Heart right ventricle (tissue), 16 donors: ENCODE measurements at places on chromosomes 16 and 17. TPM values are rescaled to one million over a fixed set of nuclear protein-coding genes. Genes with fewer than 3 reads are reported as not detected.

GRCh38 chr16:4534151-4534790 lies 4.3 kb downstream of the CDIP1 start:
- peaks cover 14% of the 10 kb centered on the region for H3K4me1 ChIP-seq
- peak overlapping the region; percentile 56 for H3K27ac ChIP-seq
- H3K27me3 ChIP-seq = no peaks in the 10 kb centered on the region
- peak; percentile 32 for DNase-seq

ADAD2 gene
- 1.6 TPM for total RNA-seq

DNA sequence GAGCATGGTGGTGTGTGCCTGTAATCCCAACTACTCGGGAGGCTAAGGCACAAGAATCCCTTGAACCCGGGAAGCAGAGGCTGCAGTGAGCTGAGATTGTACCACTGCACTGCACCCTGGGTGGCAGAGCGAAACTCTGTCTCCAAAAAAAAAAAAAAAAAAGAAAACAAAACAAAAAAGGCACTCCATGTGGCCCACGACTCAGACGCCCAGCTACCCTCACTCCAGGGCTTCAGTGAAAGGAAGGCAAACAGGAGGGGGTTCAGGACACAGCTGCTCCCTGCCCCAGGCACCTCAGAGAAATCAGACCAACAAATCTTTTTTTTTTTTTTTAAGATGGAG lies 91.7 kb downstream of the LITAF start:
- H3K4me3 ChIP-seq = no peak overlapping the region
- no peaks in the 10 kb centered on the region for H3K36me3 ChIP-seq
- H3K27ac ChIP-seq = peak overlapping the region; percentile 73
- DNase-seq = no peak

GRCh38 chr17:22692066-22692805 lies 999.9 kb downstream of the KCNJ18 start:
- H3K27ac ChIP-seq = no peak overlapping the region
- no peaks in the 10 kb centered on the region for H3K4me1 ChIP-seq

MYH13 gene
- not detected for total RNA-seq

DNA sequence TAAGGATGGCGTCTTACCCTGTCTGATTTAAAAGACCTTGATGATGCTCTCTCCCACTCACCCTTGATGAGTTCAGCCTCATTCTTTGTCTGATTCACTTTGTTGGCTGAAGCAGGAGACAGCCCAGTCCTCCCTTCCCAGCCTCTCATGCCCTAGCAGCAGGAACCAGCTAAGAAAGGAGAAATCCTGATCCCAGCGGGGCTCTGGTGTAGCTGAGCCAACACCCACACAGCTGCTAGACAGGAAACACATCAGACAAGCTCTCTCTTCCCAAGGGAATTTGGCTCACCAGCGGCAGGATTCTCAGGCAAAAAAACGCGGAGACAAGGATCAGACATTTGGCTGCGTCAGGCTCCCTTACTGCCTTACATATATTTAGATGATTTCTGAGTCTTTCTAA lies 211.5 kb downstream of the CDH11 start:
- no peaks in the 10 kb centered on the region for H3K27me3 ChIP-seq
- no peak overlapping the region for H3K4me3 ChIP-seq
- H3K27ac ChIP-seq = peak overlapping the region; percentile 81
- no peaks in the 10 kb centered on the region for H3K36me3 ChIP-seq
- H3K4me1 ChIP-seq = no peaks in the 10 kb centered on the region

ARL5C gene
- total RNA-seq = not detected

GRCh38 chr17:49114703-49115102 lies 17.9 kb upstream of the B4GALNT2 start:
- no peaks in the 10 kb centered on the region for H3K4me1 ChIP-seq
- no peak overlapping the region for H3K4me3 ChIP-seq
- H3K27me3 ChIP-seq = peaks cover 31% of the 10 kb centered on the region
- no peak overlapping the region for H3K27ac ChIP-seq
- no peaks in the 10 kb centered on the region for H3K36me3 ChIP-seq

- H3K4me1 ChIP-seq = peaks cover 51% of the 10 kb centered on the region
- H3K27ac ChIP-seq = peak overlapping the region; percentile 68
- H3K36me3 ChIP-seq = peaks cover 19% of the 10 kb centered on the region
- H3K4me3 ChIP-seq = no peak overlapping the region
- no peaks in the 10 kb centered on the region for H3K27me3 ChIP-seq
Measured at GRCh38 chr16:87369796-87370719, 13.5 kb downstream of the FBXO31 start.

GRCh38 chr16:71927383-71927782 lies 32.1 kb downstream of the IST1 start:
- H3K27me3 ChIP-seq = no peaks in the 10 kb centered on the region
- peaks cover 64% of the 10 kb centered on the region for H3K36me3 ChIP-seq
- DNase-seq = peak; percentile 73
- peak overlapping the region; percentile 65 for H3K27ac ChIP-seq

GRCh38 chr16:66088681-66089080 lies 277.8 kb upstream of the CDH5 start:
- H3K36me3 ChIP-seq = no peaks in the 10 kb centered on the region
- no peak for DNase-seq
- no peaks in the 10 kb centered on the region for H3K27me3 ChIP-seq
- H3K27ac ChIP-seq = no peak overlapping the region
- H3K4me1 ChIP-seq = no peaks in the 10 kb centered on the region

DNA sequence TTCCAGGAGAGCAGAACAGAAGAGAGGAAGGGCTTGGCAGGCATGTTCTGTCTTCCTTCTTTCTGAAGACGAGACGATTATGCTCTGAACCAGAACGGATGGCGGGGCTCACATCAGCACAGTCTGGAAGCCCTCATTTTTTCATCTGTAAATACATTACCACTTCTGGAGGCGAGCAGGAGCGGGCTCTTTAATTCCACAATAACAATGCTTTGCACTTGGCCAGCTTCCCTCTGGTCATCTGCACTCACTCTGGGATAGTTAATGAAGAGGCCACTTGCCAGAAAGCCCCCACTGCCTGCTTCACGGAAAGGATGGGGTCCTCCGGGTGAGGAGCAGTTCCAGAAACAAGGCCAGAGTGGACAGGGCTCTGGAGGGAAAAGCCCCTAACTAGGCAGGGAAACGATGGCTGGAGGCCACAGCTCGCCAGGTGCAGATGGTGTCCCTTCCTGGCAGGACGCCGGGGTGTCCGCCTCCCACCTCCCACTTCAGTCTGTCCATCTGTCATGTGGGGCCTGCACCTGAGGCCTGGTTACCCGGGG lies 13.1 kb upstream of the BCAR1 start:
- peak; percentile 23 for DNase-seq
- no peaks in the 10 kb centered on the region for H3K27me3 ChIP-seq
- peaks cover 82% of the 10 kb centered on the region for H3K4me1 ChIP-seq
- H3K36me3 ChIP-seq = no peaks in the 10 kb centered on the region
- peak overlapping the region; percentile 85 for H3K4me3 ChIP-seq
- peak overlapping the region; percentile 99 for H3K27ac ChIP-seq

- no peaks in the 10 kb centered on the region for H3K36me3 ChIP-seq
- no peak for DNase-seq
- no peaks in the 10 kb centered on the region for H3K27me3 ChIP-seq
- no peak overlapping the region for H3K27ac ChIP-seq
Measured at GRCh38 chr17:40471846-40472732, 28.8 kb downstream of the IGFBP4 start.

DNA sequence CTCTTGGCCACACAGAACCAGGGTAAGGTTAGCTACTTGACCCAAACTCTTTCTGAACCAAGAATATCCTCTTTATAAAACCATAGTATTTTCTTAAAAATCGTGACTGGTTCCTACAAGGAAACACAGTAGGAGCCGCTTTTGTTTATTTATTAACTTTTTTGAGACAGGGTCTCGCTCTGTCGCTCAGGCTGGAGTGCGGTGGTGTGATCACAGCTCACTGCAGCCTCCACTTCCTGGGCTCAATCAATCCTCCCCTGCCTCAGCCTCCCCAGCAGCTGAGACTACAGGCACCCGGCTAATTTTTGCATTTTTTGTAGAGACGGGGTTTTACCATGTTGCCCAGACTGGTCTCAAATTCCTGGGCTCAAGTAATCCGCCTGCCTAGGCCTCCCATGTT lies 14.7 kb upstream of the LITAF start:
- no peak overlapping the region for H3K27ac ChIP-seq
- DNase-seq = no peak
- no peak overlapping the region for H3K4me3 ChIP-seq
- H3K27me3 ChIP-seq = no peaks in the 10 kb centered on the region
- peaks cover 12% of the 10 kb centered on the region for H3K4me1 ChIP-seq

KRTAP17-1 gene
- total RNA-seq = not detected

MPP3 gene
- 84.2 TPM for total RNA-seq

SYNGR3 gene
- 0.62 TPM for total RNA-seq

DNA sequence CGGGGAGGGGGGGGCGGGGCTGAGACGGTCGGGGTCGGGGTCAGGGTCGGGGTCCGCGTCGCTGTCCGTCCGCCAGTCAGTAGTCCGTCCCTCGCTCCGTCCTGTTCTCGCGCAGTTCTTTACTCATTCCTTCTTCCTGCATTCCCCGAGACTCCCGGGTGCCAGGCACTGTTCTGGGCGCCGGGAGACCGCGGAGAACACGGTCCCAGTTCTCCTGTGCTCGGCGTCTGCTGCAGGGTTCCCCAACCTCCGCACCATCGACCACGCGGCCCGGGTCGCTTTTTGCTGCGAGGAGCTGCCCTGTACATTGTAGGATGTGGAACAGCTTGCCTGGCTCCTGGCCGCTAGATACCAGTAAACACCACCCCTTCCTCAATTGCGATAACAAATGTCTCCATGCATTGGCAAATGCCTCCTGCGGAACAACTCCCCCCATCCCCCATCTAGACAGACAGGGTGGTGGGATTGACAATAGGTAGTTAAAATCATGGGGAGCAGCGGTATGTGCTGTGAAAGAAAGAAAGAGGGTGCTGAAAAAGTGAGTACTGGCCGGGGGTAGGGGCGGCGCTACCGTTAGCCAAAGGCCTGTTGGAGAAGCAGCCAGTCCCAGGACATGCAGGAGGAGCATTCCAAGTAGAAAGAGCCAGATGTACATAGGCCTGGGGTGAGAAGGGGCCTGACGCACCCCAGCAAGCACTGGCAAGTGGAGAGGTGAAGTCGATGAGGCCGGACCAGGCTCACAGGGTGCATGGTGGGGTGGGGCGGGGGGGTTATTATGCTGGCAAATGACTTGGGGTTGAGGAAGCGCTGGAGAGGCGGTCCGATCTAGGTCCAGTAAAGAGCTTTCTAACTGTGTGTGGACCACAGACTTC lies 631 bp downstream of the TRAF7 start:
- peak overlapping the region; percentile 11 for H3K27ac ChIP-seq
- DNase-seq = no peak
- no peaks in the 10 kb centered on the region for H3K36me3 ChIP-seq
- H3K4me1 ChIP-seq = peaks cover 81% of the 10 kb centered on the region

GRCh38 chr17:77542551-77543490 lies 402.1 kb downstream of the SEC14L1 start:
- no peak overlapping the region for H3K4me3 ChIP-seq
- H3K36me3 ChIP-seq = no peaks in the 10 kb centered on the region
- H3K27me3 ChIP-seq = peaks cover 15% of the 10 kb centered on the region
- peaks cover 13% of the 10 kb centered on the region for H3K4me1 ChIP-seq
- H3K27ac ChIP-seq = peak overlapping the region; percentile 88

GRCh38 chr16:85384833-85385462 lies 228.2 kb upstream of the GSE1 start:
- no peak overlapping the region for H3K27ac ChIP-seq
- no peak overlapping the region for H3K4me3 ChIP-seq
- H3K36me3 ChIP-seq = no peaks in the 10 kb centered on the region
- peak; percentile 7 for DNase-seq
- peaks cover 23% of the 10 kb centered on the region for H3K4me1 ChIP-seq

SLC13A2 gene
- not detected for total RNA-seq

GRCh38 chr17:8153525-8153956 lies 1.3 kb upstream of the PER1 start:
- no peaks in the 10 kb centered on the region for H3K27me3 ChIP-seq
- H3K4me3 ChIP-seq = peak overlapping the region; percentile 83
- DNase-seq = peak; percentile 59
- H3K36me3 ChIP-seq = peaks cover 18% of the 10 kb centered on the region
- H3K4me1 ChIP-seq = peaks cover 42% of the 10 kb centered on the region
- peak overlapping the region; percentile 100 for H3K27ac ChIP-seq

DNA sequence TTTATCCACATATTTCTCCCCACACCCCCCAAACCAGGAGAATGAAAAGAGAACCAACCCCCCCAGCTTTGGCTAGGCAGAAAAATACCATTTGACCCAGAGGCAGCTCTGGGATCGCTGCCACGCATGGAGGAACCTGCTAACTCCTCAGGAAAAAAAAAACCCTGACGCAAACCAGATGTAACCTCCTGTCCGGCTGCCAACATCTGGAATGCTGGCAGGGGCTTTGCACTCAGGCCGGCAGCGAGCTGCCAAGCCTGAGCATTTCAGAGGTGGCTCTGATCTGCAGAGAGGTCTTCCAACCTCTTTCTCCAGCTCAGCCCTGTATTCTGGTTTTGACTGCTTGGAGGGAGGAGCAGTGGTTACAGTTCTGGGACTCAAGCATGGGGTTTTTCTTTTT lies 8.2 kb downstream of the IGFBP4 start:
- peak; percentile 84 for DNase-seq
- no peaks in the 10 kb centered on the region for H3K27me3 ChIP-seq
- H3K4me1 ChIP-seq = peaks cover 64% of the 10 kb centered on the region
- H3K36me3 ChIP-seq = no peaks in the 10 kb centered on the region
- H3K27ac ChIP-seq = peak overlapping the region; percentile 69

GRCh38 chr16:77540646-77541045 lies 105.8 kb upstream of the ADAMTS18 start:
- H3K4me1 ChIP-seq = no peaks in the 10 kb centered on the region
- no peak for DNase-seq
- no peak overlapping the region for H3K4me3 ChIP-seq
- H3K27me3 ChIP-seq = no peaks in the 10 kb centered on the region

DNA sequence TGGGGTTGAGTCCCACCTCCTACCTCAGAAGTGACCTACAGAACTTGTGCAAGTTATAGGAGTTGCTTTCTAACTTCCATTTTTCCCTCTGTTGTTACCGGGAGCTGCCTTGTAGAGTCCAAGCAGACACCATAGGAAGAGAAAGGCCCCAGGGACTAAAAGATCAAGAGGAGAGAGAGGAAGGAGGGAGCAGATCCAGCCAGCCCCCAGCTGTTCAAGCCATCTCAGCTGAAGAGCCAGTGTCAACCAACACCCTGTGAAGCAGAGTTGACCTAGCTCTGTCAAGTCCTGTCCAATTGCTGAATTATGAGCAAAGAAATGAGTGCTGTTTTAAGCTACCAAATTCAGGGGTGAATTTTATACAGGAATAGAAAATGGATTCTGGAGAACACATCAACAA lies 34.9 kb upstream of the CACNG4 start:
- H3K27me3 ChIP-seq = no peaks in the 10 kb centered on the region
- no peak for DNase-seq
- no peak overlapping the region for H3K27ac ChIP-seq
- H3K4me3 ChIP-seq = no peak overlapping the region
- no peaks in the 10 kb centered on the region for H3K4me1 ChIP-seq
- H3K36me3 ChIP-seq = no peaks in the 10 kb centered on the region

- no peak for DNase-seq
- H3K27ac ChIP-seq = no peak overlapping the region
Measured at GRCh38 chr16:30972872-30973271, 12.1 kb upstream of the HSD3B7 start.

SRCIN1 gene
- total RNA-seq = 3.2 TPM

- H3K4me1 ChIP-seq = no peaks in the 10 kb centered on the region
- DNase-seq = no peak
- H3K36me3 ChIP-seq = no peaks in the 10 kb centered on the region
- no peak overlapping the region for H3K27ac ChIP-seq
- H3K4me3 ChIP-seq = no peak overlapping the region
Measured at GRCh38 chr17:13544292-13544691, 57.4 kb downstream of the HS3ST3A1 start.
